Suppressor macrophage (primary cell): ENCODE measurements at places on chromosomes 1 and 21.

GRCh38 chr21:17784604-17785402, 34.4 kb downstream of the C21orf91 start:
- no peak for DNase-seq

DNA sequence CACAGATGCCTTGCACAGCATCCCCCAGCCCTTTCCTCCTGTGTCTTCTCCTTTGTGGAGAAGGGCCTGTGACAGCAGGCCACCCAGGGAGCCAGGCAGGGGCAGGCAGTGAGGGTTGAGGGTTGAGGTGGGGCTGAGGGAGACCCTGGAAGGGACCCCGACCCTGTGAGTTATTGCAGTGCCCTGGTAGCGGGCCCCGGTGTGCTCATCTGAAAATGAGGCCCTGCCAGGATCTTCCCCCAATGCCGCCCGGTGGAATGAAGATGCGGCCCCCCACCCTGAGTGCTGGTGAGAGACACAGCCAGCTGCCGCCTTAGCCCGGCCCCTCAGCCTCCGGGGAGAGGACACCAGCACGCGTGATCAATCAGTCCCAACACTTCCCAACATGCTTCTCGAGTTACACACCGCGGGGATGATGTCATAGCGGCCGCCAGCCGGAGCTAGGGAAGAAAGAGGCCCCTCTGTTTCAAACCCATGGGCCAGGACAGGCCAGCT, 36.2 kb upstream of the ACTRT2 start:
- DNase-seq: no peak

DNA sequence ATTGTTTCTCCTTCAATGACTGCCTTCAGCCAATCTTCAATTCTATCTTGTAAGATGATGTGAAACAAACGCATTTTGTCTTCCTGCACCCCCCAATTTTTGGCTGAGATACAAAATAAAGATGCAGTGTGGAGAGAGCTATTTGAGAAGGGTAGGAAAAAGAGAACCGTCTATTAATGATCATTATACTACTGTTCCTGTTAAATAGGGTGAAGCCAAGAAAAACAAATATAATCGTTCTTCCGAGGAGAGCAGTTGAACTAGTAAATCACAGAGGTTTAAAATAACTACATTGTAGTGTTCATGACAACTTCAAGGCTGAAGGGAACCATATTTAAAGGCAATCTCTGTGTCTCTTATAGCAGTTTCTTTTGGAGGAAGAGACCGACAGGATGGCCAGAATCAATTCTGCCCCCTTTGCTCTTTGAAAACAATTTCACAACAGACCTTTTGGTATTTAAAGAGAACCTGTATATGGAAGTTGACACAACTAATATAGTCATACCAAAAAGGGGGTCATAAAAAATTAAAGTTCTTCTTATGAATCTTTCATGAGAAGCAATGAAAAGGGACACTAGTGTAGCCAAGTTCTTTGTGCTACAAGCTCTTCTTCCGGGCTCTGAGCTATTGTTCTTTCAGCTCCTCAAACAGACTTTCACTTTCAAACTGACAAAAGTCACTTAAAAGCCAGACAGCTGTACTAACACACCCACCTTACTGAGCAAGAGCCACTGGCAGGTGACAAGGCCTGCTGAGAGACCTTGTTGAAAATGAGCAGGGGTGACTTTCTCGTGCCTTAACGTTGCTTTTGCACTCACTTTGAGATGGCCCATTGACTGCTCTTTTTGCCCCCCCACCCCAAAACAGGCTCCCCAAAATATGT, 30.9 kb downstream of the PROX1 start:
- no peak for DNase-seq

- DNase-seq: no peak
Observed at GRCh38 chr1:49213301-49213700, 436.6 kb upstream of the BEND5 start.

DNA sequence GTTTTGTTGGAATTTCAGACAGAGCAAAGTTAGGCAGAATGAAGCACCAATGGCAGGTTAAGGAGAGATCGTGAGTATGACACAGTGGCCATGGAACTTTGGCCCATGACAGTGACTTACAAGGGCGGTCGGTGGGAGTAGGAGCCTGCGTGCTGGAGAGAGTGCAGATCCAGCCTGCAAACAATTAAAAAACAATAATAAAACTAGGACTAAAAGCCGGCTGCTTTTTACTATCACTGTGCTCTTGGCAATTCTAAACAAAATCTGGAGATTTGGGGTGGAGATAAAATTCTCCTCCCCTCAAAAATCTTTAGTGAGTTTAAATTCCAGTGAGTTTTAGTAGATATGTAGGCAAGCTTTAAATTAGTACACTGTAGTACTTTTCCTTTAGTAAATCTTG, 96.9 kb downstream of the DHRS3 start:
- no peak for DNase-seq

GRCh38 chr1:228289996-228290881, 82.4 kb downstream of the OBSCN start:
- no peak for DNase-seq

DNA sequence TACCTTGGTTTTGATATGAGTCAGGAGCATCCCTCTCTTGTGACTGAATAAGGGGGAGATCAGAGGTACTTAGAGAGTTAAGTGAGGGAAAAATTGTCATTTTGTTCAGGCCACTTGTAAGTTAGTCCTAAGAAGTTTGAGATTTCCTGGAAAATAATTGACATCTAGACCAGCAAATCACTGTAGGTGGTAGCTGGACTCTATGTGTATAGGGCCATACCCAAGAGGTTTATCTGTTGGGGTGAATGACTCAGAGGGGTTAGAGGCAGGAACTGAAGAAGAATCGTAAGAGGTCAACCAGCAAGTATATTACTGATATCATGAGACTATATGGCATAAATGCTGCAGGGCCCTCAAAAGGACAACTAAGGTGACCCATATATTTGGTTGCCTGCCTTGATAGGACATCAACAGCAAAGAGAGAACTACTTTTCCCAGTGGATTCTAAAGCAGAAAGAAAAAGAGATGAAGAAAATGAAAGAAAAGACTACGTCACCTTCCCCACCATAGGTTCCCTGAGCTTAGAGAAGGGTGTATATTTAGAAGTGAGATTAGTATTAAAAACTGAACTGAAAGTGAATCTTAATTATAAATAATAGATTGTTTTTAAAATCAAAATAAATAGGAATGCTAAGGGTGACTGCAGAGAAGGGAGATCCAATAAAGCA, 8.0 kb upstream of the RNPC3 start:
- DNase-seq: no peak

DNA sequence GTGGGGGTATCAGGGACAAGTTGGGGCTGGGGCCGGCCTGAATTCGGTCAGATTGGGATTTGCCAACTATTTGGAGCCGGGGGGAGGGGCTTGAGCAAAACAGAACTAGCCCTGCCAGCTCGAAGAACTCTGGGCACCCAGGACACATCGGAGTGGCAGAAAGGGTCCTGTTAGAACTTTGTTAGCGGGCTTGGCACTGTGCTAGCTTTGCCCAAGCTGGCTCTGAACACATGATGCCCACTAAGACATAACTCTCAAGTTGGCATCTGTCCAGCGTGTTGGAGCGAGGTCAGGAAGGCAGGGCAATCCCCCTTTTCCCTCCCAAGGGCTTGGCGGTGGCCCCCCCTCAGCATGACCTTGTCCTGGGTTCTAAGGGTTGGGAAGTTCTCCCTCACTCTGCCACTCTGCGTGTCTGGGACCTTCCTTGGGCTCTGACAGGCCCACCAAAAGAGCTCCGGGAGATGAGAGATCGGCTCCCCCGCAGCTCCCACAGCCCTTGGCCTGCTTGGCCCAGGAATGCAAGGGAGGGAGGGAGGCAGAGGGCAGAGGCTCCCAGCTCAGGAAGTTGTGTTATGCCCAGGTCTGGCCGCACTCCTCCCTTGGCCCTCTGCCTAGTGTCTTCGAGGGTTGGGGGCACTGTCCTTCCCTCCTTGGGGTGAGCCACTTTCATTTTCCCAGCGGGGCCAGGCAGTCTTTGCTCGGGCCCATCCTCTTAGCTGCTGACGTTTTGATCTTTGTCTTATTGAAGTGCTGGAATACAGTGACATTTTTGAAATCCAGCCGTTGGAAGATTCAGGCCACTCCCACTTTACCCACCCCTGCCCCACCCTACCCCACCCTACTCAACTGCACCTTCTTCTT, 1.2 kb downstream of the LMNA start:
- peak; percentile 62 for DNase-seq

DNA sequence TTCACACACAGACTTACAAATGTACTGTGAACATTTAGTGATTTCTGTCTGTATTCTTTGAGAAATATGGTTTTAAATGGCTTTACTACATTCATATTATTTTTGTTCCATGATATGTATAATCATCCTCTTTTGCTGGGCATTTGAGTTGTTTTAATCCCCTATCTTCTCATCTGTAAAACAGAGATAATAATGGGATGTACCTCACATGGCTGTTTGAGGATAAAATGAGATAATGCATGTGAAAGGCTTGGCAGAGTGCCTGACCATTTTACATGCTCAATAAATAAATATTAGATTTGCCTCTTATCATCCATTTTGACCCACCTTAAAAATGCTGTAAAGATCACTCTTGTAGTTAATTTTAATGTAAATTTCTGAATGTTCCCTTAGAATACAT, 197.2 kb downstream of the C1orf94 start:
- DNase-seq: no peak

- DNase-seq: no peak
Observed at GRCh38 chr1:224534731-224535130, 81.4 kb upstream of the CNIH3 start.

- no peak for DNase-seq
Observed at GRCh38 chr1:115656461-115657077, 14.8 kb downstream of the VANGL1 start.

GRCh38 chr1:204171751-204172178, 5.6 kb upstream of the REN start:
- DNase-seq: peak; percentile 31

GRCh38 chr1:231411036-231411531, 11.0 kb downstream of the EGLN1 start:
- peak; percentile 67 for DNase-seq

DNA sequence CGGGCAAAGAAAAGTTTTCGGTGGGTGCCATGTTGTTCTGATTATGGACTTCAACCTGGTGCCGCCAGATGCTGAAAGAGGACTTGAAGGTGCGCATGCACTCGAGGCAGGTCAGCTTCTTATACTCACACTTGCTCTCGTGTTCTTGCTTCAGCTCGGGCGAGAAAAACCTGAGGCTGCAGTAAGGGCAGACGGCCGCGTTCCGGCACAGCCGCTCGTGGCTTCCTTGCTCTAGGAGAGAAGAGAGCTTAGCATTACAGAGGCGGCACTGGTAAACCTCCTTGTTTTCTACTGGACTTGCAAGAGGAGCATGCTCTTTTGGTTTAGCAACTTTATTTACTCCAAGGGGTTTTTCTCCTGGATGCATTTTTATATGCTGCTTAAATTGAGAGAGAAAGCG, 18.5 kb downstream of the ZBTB21 start:
- no peak for DNase-seq

DNA sequence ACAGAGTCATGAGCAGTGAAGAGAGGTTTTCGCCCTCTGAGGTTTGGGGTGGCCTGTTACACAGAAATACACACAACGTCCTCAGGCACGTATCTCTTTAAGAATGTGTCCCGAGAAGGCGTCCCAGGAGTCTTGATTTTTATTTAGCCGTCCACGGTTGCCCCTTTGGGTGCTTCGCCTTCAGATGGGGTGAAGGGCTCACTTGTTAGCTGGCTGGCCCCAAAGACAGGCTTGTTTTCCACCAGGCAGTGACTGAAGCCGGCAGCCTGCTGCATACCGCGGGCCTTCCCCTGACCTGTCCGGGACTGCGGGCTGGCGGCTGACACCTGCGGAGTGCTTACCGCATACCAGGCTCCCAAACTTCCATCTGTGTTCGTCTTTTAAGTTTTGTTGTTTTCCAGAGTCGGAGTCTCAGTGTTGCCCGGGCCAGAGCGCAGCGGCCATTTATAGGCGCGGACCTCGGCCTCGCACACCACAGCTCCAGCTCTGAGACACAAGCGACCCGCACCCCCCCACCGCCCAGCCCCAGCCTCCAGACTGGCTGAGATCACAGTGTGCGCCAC, 1.6 kb upstream of the ADARB1 start:
- no peak for DNase-seq

DNA sequence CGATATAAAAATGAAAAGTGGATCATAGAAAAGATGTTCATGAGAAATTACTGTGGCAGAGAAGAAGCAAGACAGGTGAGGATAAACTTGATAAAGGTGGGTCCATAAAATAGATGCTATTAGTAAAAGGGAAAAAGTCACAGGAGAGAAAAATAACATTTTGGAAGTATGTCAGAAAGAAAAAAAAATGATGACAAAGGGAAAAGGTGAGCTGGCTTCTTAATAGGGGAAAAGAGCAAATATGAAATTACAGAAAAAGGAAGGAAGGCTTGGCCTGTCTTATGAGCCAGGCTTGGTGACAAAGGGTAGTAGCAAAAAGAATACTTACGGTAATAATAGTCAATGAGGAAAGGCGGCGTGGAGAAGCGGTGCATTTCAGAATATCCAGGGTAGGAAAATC, 386.1 kb downstream of the RWDD3 start:
- no peak for DNase-seq

- no peak for DNase-seq
Observed at GRCh38 chr1:113694910-113695309, 64.4 kb downstream of the PHTF1 start.

- DNase-seq: no peak
Observed at GRCh38 chr1:116164150-116164549, 53.0 kb downstream of the MAB21L3 start.

DNA sequence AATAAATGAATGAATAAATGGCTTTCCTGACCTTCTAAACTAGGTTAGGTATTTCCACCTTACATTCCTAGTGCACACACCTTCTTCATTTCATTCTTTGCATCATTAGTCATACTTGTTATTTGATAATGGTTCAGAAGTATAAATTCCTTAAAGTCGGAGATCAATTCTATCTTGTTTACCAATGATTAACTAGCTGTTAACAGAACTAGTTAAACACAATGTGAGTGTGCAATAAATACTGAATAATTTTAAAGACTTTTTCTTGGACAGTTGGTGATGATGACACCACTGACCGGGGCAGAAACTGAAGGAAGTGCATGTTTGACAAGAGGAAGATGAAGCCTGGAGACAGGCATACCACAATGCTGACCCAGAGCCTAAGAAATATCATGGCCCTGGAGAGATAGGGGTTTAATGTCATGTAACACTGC, 207.1 kb upstream of the DEPDC1 start:
- DNase-seq: no peak

GRCh38 chr1:17955302-17956285, 152.0 kb upstream of the IGSF21 start:
- no peak for DNase-seq
